ENCODE measurements at places on chromosomes 6 and 20.

DNA sequence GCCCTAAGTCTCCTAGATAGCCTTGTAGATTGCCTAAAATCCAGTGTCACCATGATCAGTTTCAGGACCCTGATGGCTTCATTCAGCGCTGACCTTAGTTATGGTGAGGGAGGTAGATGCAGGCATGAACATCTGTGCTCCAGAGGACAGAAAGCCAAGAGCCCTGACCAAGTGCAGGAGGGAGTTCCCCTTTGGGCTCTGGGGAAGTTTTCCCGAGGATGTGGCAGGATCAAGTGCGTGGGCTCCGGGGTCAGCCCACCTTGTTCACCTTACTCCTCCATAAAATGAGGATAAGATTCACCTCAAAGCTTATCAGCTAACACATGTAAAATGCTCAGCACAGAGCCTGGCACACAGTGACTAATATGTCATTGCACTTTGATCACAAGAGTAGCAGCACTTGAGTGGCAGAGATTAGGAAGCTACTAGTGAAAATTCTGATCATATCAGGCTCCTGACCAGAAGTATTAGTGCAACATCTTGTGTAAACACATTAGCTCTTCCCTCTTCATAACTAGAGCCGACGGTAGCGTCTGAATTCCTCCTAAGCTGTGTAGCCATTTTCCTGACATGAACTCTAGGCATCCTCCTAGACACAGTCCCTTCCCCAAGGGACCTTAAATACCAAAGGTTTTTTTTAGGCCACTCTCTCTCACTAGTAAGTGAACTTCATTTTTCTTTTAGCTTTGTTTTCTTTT lies 125.2 kb downstream of the SULF2 start:
- DNase-seq = no peak

DNA sequence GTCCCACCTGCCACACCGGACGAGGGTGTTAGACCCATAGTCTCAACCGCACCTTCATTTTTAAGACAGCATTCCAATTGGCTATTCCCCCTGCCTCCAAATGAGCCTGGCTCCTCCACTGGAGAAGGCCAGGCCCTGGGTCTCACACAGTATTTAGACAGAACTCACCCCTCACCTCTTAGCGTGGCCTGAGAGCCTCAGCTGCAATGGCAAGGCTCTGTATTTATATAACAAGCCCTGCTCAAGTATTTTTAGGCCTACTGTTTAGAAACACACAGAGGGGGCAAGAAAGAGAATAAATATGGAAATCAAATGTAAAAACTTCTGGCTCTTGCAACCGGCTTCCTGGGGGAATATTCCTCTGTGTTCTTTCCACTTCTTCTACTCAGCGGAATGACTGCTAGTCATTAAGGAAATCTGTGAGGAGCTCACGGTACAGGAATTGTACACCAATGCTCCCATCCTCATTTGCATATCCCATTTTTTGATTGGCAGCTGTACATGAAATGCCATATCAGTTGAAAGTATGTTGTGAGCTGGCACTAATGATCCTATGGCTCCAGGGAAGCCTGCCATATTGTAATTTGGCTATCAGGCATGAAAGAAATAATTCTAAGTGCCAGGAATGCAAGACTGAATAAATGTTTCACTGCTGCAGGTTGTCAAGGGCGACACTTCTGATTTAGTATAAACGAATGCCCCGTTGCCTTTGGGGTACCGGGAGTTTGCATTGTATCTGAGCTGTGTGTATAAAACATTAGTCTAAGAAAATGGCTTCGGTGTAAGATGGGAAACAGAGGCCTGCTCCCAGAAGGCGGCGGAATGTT lies 207.5 kb downstream of the ZNF217 start:
- no peak for DNase-seq

GRCh38 chr6:143877584-143878271 lies 13.5 kb downstream of the ZC2HC1B start:
- DNase-seq = no peak

DNA sequence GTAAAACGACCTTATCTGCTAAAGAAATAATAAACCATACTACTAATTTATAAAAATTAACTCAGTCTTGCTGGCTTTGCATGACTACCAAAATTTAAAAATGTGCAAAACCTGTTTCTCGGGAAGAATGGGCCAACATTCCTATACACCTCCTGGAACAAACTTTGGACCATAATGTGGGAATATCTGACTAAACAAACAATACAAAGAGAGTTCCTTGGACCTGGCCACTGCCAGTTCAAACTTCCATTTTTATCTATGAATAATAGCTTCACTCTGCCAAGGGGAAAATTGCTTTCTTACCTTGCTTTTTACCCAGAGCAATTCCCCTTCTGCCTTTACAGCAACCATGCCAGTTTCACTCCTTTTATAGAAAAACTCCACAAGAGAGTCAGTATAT lies 38.7 kb upstream of the POU5F1 start:
- no peak for DNase-seq

DNA sequence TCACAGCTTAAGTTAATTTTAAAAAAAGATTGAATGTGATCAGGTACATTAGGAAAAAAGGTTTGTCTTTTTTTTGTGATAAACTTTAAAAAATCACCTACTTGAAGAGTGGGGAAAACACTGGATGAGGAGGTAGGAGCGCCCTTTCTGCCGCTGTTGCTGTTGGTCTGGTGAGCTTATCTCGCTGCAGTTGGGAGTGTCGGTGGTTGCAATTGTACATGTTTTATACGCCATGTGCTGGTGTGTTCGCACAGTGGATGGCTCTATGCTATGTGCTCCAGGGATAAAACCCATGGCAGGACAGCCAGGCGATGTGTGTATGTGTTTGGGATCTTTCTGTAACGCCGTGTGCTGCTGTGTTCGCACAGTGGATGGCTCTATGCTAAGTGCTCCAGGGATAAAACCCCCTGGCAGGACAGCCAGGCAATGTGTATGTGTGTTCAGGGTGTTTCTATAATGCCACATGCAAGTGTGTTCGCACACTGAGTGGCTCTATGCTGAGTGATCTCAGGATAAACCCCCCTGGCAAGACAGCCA lies 1.7 kb downstream of the SLC22A3 start:
- DNase-seq = no peak

GRCh38 chr6:44263354-44264100 lies 1.8 kb downstream of the NFKBIE start:
- no peak for DNase-seq

GRCh38 chr6:166757232-166758135 lies 130.4 kb upstream of the RPS6KA2 start:
- no peak for DNase-seq

- DNase-seq = no peak
Measured at GRCh38 chr6:137804637-137805036, 62.4 kb upstream of the TNFAIP3 start.

DNA sequence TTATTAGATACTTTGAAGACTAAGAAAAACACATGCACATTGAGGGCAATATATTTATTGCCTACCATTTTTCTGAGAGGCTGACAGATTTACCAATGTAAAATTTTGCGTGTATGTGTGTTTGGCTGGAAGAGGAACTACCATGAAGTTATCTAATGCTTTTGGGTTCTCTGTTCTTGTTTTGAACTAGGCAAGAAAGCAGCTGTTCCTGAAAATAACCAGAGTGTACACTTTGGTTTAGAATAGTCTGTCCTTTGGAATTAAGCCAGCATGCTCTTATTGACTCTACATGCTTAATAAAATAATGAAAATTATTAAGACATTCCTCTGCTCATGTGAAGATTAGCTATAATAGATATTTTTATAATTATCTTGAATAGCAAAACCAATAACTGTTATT lies 129.2 kb downstream of the MYB start:
- no peak for DNase-seq

GRCh38 chr6:15843764-15844163 lies 180.9 kb upstream of the DTNBP1 start:
- no peak for DNase-seq

GRCh38 chr20:637559-637958 lies 15.4 kb downstream of the SRXN1 start:
- no peak for DNase-seq

DNA sequence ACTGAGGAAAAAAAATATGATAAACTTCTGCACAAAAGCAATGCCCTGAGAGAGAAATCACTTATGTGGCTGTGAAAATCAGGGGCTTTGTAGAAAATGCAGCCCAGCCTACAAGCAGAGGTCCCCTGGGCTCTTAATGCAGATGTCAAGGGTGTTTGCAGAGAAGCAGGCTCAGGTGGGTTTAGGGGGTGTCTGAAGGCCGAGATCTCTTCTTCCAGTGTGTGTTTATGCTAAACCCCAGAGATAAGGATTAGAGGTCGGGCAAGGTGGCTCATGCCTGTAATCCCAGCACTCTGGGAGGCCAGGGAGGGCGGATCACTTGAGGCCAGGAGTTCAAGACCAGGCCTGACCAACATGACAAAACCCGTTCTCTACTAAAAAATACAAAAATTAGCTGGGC lies 78.5 kb downstream of the TMEM242 start:
- no peak for DNase-seq

- no peak for DNase-seq
Measured at GRCh38 chr6:133205304-133205703, 35.9 kb upstream of the EYA4 start.

- DNase-seq = no peak
Measured at GRCh38 chr20:371755-372542, 8.6 kb upstream of the TRIB3 start.

- DNase-seq = no peak
Measured at GRCh38 chr20:61263084-61263695, 11.1 kb downstream of the CDH4 start.

DNA sequence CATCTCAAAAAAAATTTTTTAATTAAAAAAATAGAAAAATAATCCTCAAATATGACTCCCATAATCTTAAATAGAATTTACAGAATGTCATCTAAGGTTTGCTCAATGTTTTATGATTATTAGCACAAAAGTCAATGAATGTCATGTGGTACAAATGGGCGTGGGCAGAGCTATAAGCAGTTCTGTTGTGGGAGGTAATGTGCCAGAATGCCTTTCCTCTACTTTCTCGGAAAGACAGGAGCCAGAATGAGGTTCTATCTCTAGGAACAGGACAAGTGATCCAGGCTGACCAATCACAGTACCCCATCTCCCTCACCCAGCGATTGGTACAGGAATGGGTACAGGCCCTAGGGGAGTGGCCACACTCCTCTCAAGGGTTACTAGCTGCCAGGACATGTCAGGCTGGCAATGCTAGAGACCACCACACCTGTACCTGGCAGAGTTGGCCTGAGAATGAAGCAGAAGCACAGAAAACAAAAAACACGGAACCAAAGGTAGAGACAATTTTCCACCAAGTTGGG lies 15.1 kb downstream of the RALGAPA2 start:
- DNase-seq = no peak

DNA sequence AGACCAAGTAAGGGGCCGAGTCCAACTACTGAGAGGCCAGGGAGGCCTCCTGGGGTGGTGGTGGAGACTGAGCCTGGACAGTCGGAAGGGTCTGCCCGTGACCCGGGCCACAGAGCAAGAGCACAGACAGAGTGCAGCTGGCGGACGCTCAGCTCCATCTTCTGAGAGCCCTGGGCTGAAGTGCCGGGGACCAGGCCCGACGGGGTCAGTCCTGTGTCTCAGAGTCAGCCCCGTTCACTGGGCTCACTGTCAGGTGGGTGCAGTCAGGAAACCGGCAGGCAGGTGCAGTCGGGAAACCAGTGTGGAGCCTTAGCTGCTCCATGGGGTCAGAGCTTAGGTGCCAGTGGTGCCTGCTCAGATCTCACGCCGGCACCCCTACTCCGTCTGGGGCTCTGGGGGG lies 76.5 kb downstream of the WDR27 start:
- no peak for DNase-seq

DNA sequence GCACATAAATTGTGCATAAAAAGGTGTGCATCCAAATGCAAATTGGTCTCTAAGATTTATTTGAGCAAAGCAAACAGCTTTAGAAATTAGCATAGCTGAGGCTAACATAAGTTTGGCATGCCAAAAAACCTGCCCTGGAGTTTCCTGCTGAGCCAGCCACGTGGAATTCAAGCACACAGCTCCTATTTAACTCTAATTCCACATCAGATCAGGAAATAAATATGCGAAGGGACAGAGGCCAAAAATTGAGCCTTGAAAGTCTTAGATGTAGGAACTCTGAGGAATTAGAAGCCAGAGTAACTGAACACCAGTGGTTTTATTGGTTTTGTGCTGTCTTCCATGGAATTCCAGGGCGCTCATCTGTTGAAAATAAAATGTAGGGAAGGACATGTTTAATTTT lies 19.6 kb downstream of the SOBP start:
- DNase-seq = no peak

- DNase-seq = no peak
Measured at GRCh38 chr6:138406443-138406842, 2.4 kb downstream of the HEBP2 start.

- no peak for DNase-seq
Measured at GRCh38 chr6:139271056-139271455, 20.7 kb downstream of the TXLNB start.

DNA sequence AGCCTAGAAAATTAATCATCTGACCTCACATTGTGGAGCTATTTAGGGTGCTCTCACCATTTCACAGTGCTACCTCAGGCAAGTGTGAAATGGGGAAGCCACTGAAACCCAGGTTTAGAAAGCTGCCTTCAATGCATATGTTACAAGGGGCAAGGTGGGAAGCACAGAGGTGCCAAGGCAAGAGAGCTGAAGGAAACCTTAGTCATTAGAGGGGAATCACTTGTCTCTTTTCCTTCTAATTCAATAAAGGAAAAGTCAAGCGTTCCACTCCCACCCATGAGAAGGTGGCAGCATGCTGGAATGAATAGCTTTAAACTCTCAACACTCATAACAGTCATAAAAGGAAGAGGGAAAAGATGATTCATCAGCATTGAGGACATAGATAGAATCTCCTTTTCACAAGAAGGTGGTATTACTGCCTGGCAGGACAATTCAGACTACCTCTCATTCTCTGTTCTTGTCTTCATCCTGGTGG lies 251.9 kb upstream of the IRAK1BP1 start:
- DNase-seq = no peak

DNA sequence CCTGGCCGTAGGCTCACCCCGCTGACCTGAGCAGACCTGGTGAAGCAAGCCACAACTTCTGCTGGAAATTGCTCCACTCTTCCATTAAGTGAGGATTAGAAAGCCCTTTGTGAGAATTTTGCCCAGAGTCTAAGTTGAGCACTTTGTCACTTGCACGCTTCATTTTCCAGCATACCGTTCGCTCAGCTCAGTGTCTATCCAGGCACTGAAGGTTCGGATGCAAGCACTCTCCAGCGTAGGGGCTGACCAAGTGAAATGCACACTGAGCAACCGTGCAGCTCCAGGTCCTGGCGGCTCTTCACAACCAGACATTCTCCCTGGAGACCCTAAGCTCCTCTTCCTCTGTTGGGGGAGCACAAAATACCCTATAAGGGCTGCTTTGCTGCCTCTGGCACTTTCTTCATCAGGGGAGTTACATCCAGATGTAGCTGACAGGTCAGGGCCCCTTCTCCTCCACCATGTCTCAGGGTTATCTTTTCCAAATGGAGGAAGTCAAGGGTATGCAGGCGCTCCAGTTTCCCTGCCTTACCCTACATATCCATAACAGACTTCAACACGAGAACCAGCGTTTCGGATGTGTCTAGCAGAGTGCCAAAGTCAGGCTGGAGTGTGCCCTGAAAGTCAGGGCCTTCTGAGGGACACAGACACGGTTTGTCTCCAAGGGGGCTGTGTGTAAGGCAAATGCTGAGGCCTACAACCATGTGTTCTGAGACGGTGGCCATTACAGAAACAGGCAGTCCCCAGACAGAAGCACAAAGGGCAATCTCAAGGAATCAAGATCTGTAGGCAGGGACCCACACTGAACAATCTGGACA lies 146.7 kb upstream of the AFDN start:
- no peak for DNase-seq
